ENCODE measurements at places on chromosomes 7 and 10.

DNA sequence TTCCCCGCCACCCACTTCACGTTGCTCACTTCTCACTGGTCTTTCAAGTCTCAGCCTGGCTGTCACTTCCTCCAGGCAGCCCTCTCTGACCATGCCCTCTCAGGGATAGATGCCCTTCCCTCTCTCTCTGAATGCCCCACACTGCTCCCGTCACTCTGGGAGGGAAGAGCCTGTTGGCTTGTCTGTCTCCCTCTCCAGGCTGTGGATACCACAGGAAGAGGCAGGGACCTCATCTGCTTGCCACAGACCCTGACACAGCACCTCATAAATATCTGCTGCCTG, 93.1 kb downstream of the OAT start:
- no peak for DNase-seq

DNA sequence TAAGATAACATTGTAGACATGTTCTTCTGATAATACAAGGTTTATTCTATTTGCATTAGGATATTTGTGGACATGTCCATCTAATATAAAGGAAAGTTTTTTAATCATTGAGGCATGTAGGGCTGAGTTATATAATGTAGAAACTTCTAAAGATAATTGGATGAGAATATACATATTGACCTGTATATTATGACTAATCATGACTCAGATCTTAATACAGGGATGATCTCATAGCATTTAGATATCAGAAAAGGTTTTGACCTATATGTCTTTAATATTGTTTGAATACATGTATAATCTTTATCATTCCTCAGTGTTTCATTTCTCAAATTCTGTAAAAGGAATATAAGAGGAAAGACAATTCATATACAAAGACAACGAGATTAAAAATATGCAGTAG, 39.2 kb downstream of the CD36 start:
- DNase-seq, result no peak

- no peak for DNase-seq
These were observed 50.7 kb downstream of the ERCC6 start for GRCh38 chr10:49488056-49488717.

GRCh38 chr10:66102756-66103155, 823.1 kb upstream of the LRRTM3 start:
- DNase-seq, result no peak

GRCh38 chr10:34015700-34016099, 681.2 kb upstream of the NRP1 start:
- DNase-seq, result no peak

DNA sequence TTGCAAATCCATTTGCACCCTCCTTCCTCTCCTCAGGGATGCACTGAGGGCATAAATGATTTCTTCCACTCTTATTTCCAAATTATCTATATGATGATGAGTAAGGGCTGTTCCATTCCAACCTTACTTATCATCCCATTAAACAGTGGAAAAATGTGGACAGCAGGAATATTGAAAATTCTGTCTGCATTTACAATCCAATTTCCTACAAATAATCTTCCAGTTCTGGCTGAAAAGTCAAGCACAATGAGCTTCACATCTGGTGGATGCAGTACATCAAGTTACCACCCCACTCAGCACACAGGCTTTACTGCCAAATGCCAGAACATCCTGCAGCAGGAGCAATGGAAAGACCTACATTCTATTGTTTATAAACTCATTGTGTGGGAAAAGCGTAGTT, 345.0 kb upstream of the STEAP1 start:
- no peak for DNase-seq

- DNase-seq, result no peak
These were observed 204.3 kb downstream of the CCDC7 start for GRCh38 chr10:32650246-32650655.

DNA sequence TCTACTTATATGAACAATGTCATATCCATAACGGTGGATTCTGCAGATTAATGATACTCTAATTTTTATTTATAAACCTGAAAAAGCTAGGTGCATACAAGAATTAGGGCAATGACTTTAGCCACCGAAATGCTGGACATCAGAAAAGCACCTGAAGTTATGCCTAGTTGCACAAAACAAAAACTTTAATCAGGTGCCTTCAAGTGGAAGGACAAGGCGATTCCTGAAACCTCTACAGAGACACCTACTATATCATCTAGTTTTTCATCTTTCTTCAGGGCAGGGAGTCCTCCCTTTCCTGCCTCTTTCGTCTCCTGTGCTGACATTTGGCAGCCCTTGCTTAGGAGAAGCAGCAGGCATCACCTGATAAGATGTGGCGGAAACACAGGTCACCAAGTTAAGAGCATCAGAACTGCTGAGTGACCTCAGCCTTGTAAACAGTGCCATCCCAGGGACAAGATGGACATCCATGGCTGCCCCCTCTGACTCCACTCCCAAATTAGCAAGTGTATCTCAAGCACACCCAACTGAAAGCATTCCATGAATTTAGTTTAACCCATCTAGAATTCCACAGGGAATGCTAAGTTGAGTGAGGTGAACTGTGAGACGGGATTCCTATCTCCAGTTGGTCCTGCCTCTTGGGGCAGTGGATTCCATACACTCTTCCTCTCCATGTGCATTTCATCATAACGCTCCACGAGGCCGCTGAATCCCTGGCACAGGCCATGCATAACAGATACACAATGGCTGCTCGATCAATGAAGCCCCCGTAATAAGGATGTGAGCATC, 5.8 kb downstream of the ITPRIP start:
- no peak for DNase-seq

GRCh38 chr7:1289666-1290025, 57.0 kb downstream of the UNCX start:
- no peak for DNase-seq

DNA sequence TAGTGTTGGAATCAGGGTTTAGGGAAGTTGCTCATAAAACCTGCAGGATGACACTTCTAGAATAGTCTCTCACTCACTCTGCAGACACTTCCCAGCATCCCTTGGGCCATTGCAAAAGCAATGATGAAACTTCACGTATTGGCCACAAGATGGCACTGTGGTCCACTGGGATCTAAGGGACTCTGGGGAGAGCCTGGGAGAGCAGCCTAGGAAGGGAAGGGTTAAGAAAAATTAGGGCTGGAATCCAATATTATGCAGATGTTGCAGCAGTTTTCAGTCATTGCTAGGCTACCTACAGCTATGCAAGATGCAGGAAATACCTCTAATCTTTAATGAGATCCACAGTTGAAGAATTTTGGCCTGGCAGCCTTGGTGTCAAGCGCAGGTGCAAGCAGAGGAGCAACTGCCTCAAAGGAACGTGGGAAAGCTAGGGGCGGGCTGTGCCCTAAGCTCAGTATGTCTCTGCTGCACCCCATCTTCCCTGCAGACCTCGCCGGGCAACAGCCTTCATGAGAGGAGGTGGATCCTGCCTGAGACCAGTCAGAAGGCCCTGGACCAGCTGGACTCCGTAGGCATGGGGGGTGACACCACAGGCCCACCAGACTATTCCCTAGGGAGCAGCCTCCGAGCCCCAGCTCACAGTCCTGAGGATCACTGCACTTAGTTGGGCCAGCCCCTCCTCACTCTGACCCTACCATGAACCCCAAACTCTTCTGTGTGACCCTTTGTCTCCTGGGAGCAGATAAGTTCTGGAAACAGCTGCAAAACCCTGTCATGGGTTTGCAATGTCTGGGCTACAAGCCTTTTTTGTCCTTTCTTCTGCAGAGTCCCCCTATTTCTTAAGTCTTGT, 127.9 kb upstream of the PRSS58 start:
- no peak for DNase-seq

GRCh38 chr7:18895456-18895855, 222.0 kb downstream of the TWIST1 start:
- no peak for DNase-seq

- no peak for DNase-seq
These were observed 29.2 kb downstream of the TFAM start for GRCh38 chr10:58414270-58415041.

- no peak for DNase-seq
These were observed 71.4 kb downstream of the INSIG1 start for GRCh38 chr7:155368894-155369600.

- DNase-seq, result no peak
These were observed 1.8 kb upstream of the SRGN start for GRCh38 chr10:69086001-69086509.

GRCh38 chr10:63437116-63437949, 28.4 kb downstream of the JMJD1C start:
- DNase-seq, result no peak

- no peak for DNase-seq
These were observed 108.3 kb upstream of the HDAC9 start for GRCh38 chr7:18387191-18387735.

DNA sequence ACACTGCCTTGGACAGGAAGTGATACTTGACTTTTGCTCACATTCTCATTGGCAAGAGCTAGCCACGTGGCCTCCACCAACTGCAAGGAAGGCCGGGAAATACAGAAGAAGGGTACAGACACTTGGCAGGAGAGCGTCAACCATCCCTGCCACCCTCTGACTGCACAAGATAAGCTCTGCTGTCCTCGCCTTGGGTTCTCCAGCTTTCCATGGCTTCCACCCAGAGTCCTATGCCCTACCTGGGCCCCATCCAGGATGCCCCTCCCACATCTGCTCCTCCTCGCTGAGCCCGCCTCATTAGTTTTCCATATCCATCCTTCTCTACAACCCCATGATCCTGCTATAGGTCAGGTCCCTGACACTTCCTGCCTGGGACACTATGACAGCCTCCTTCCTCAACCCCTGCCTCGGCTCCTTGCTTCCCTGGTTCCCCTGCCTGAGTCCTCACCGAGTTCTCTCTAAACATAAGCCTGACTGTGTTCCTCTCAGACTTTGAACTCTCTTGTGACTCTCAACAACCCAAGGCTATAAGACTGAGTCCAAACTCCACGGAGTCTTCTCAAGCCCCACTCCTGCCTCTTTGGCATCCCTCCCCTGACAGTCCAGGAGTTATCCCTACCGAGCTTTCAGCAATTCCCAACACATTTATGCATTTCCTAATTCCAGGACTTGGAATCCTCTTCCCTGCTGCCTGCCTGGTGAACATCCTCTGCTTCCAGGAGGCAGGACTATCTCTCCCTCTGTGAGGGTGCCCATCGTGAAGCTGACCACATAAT, 23.2 kb upstream of the GDF10 start:
- no peak for DNase-seq

DNA sequence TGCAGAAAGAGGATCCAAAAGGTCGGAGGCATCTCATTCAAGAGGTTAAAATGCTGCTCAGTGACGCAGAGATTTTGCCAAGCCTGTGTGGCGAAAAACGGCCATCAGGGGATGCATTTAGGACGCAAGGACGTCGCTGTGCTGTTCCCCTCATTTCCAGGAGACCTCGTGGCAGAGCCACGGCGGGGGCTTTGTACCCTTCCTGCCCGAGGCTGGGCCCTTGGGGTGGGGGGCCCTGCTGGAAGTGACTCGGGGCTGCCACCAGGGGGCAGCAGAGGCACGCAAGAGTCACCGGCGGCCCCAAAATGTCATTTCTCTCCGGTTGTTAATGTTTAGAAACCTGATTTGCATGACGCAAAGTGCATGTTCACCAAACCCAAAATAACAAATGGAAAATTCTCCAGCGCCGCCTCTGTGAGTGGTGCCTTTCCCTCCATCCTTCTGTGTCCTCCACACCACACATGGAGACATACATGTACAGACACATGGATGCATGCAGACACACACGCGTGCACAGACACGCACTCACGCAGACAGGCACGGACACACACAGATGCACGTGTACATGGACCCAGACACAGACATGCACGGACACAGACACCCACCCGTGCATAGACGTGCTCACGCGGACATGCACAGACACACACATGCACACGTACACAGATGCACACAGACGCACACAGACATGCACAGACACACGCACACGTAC, 51.0 kb upstream of the NKX6-2 start:
- peak; percentile 17 for DNase-seq

DNA sequence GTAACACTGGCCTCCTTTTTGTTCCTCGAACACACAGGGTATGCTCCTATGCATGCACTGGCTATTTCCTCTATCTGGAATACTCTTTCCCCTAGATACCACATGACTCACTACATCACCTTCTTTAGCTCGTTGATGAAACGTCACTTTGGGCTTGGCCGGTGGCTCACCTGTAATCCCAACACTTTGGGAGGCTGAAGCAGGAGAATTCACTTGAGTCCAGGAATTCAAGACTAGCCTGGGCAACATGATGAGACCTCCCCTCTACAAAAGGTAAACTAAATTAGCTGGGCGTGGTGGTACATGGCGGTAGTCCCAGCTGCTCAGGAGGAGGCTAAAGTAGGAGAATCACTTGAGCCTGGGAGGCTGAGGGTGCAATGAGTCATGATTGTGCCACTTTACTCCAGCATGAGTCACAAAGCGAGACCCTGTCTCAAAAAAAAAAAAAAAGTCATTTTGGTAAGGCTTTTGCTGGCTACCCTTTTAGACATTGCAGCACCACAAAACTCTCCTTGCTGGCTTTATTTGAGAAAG, 14.5 kb downstream of the ANKIB1 start:
- no peak for DNase-seq

DNA sequence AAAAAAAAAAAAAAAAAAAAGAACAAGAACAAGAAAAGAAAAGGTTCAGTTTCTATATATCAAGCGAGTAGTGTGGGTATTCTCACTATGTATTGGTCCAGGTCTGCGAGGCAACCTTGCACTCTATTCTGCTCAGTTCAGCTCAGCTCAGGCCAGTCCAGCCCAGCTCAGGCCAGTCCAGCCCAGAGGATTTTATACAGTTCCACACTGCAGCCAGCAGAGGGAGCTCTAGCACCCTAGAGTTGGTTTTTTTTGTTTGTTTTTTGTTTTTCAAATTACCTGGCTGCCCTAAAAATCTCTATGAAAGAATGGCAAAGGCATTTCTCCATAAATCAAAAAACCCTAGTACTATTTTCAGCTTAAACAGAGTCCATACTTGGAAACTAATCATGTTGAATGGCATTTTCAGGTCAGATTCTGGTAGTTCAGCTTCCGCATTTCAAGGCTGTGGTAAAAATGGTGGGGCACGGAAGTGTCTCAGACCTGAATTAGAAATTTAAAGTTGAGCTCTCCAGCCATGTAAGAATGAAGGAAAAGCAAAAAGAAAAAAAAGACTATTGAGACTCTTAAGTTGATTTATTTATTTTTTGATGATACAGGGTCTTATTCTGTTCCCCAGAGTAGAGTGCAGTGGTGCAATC, 55.2 kb upstream of the GSDME start:
- DNase-seq, result no peak

- no peak for DNase-seq
These were observed 101.7 kb upstream of the YAE1 start for GRCh38 chr7:39464350-39465054.

DNA sequence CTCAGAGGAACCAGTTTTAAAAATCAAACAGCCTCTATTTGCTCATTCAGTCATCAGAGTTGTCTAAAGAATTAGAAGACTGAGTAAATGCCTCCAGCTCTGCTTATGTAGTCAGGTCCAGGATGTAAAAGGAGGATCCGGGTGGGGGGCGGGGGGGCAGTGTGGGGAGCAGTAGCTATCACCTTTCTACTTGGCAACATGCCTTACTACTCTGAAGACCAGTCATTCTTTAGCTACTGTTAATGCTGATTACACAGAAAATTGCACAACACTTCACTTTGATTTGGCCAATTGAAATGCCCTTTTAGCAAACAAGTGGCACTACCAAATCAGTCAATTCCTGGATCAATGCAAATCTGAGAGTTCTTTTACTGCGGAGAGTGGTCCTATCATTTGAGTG, 164.2 kb downstream of the NXPH1 start:
- DNase-seq, result no peak

GRCh38 chr10:92957223-92958010, 103.2 kb upstream of the CYP26C1 start:
- DNase-seq, result no peak

- no peak for DNase-seq
These were observed 170.2 kb upstream of the TRIM24 start for GRCh38 chr7:138289864-138290263.

GRCh38 chr10:97140049-97140846, 45.5 kb downstream of the SLIT1 start:
- no peak for DNase-seq

Data from stimulated activated CD8-positive, alpha-beta memory T cell treated with anti-CD3 and anti-CD28 coated beads, Interleukin-2, amount 100 ng/mL, for 1 hour (primary cell).